ENCODE measurements at places on chromosomes 12 and 14. TPM values are rescaled to one million over a fixed set of nuclear protein-coding genes. Genes with fewer than 3 reads are reported as not detected.
A peak's percentile ranks its signal among the peaks of the same experiment; 100 is the strongest.

Gene KCNK13
- not detected for polyA plus RNA-seq

- DNase-seq: no peak
- H3K27ac ChIP-seq: peak overlapping the region; percentile 96
- no peaks in the 10 kb centered on the region for H3K27me3 ChIP-seq
- H3K36me3 ChIP-seq: peaks cover 15% of the 10 kb centered on the region
- peak overlapping the region; percentile 90 for H3K4me3 ChIP-seq
Measured at GRCh38 chr12:108728820-108729611, 2.3 kb downstream of the CORO1C start.

DNA sequence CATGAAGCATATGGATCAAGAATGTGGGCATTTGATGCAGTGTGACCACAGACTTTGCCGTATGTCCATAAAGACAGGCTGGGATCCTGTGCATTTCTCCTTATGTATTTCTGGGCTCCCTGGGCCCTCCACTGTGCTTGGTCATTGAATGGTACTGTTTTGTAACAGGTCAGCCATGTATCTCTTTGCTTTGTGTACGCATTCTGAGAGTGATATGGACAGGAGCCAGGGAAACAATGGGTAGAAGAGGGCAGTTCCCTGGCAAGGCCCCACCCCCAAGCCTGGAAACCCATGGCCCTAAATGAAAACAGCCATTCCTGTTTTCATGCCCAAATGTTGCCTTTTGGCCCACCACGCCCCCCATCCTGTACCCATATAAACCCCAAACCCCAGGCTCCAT is 15.2 kb upstream of the FBXO34 start:
- H3K4me1 ChIP-seq: no peaks in the 10 kb centered on the region
- H3K27ac ChIP-seq: no peak overlapping the region
- no peak overlapping the region for H3K4me3 ChIP-seq
- no peaks in the 10 kb centered on the region for H3K36me3 ChIP-seq

GRCh38 chr12:53994264-53995001 is 5.5 kb upstream of the HOXC9 start:
- H3K27me3 ChIP-seq: peaks cover 81% of the 10 kb centered on the region

- no peak overlapping the region for H3K27ac ChIP-seq
- DNase-seq: no peak
- no peak overlapping the region for H3K4me3 ChIP-seq
- peaks cover 19% of the 10 kb centered on the region for H3K4me1 ChIP-seq
Measured at GRCh38 chr14:103887557-103888115, 40.3 kb upstream of the PPP1R13B start.

- no peaks in the 10 kb centered on the region for H3K27me3 ChIP-seq
- no peaks in the 10 kb centered on the region for H3K36me3 ChIP-seq
- no peak overlapping the region for H3K27ac ChIP-seq
- no peak for DNase-seq
- H3K4me3 ChIP-seq: no peak overlapping the region
Measured at GRCh38 chr12:86228656-86229055, 27.5 kb downstream of the MGAT4C start.
